ENCODE measurements at places on chromosomes 1 and 21.

GRCh38 chr1:204451352-204452124 lies 39.9 kb upstream of the PPP1R15B start:
- no peak for DNase-seq

- DNase-seq, result no peak
These were observed 242.4 kb upstream of the GREM2 start for GRCh38 chr1:240854367-240854766.

GRCh38 chr1:68331117-68331865 lies 99.0 kb upstream of the WLS start:
- DNase-seq, result no peak

GRCh38 chr1:210129092-210129491 lies 103.5 kb upstream of the SERTAD4 start:
- DNase-seq, result no peak

GRCh38 chr21:33078907-33079582 lies 9.1 kb downstream of the OLIG1 start:
- no peak for DNase-seq

DNA sequence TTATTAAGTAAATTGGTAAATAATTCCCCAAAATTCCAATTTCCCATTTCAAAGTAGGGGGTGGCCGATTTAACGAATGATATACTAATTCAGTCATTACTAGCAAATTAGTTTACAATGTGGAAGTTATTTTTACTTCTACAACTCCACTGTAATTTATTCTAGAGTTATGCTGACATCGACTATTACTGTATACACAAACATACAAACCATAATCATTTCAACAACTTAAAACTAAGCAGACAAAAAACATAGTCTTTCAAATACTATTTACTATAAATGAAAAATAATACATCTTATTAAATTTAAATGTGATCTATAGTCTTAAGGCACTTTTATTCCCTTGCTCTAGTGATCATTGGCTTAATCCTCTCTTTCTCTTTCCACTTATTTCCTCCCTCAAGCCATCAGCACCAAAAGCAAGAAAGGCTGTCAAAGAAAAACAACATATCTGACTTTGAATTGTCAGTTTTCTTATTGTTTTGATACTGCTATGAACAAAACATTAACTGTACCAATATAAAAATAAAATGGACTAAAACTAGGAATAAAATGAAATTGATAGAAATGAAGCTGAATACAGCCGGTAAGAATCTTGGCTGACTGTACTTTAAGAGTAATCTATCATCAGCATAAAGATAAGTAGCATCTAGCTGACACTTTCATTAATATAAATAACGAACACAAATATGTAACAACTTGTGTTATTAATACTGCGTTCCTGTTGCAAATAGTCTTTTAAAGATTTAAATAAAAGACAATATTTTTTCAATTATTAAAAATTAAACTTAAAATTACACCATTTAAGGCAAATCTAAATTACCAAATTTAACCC lies 4.1 kb downstream of the CDC42BPA start:
- no peak for DNase-seq

DNA sequence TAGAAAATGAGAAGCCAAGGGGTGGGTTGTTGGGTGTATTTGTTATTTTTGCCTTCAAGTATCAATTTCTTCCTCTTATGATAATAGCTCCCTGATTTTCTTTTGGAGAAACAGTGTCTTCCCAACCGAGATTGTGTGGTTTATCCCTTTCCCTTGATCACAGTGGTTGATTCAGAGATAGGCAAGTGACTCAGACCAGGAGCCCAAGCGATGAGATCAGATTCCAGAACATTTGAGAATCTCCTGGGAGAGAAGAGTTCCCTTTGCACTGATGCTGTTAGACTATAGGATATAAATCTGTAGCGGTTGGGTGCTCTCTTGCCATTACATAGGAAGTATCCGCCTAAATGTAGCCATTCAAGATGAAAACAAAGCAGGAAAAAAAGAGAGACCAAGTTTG lies 90.1 kb upstream of the WDR26 start:
- DNase-seq, result no peak

DNA sequence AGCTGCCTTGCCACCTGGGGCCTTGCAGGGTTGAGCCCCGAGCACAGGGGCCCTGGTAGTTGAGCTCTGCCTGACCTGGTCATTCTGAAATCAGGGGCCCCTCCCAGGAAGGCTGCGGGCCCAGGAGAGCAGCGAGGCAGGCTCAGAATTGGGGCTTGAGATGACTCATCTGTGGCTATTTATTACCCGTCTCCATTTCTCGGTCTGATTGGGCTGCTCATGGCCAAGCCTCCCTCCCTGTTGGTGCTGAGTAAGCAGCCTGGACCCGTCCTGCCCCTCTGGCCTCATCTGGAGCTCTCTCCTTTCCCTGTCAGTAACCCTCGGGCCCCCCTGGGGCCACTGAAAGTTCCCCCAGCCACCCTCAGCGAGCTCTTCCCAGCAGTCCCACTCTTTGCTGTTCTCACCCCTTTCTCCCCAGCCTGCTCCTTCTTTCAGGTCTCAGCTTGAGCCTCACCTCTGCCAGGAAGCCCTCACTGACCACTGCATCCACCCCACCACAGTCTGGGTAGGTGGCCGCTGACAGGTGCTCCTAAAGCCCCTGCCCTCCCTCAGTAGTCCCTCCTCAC lies 11.0 kb upstream of the TNFRSF8 start:
- no peak for DNase-seq

- no peak for DNase-seq
These were observed 199.5 kb downstream of the LRRIQ3 start for GRCh38 chr1:73998348-73998959.

DNA sequence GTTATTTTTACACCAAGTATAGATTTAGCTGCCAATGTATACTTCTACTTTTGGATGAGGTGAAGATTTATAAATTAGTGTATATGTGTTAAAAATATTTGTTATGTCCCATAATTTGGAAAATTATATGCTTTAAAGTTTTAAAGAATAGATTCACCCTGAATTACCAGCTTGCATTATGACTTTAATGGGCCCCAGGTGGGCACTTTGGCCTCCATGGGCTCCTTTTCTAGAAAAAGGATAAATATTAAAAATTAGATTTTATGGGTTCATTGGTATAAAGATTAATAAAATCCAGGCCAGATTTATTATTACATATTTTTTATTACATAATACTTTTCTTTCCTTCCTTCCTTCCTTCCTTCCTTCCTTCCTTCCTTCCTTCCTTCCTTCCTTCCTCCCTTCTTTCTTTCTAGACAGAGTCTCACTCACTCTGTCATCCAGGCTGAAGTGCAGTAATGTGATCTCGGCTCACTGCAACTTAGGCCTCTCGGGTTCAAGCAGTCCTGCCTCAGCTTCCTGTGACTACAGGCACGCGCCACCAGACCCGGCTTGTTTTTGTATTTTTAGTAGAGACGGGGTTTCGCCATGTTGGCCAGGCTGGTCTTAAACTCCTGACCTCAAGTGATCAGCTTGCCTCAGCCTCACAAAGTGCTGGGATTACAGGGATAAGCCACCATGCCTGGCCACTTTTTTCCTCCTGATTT lies 21.9 kb downstream of the KMO start:
- no peak for DNase-seq

- no peak for DNase-seq
These were observed 44.6 kb upstream of the MPZL1 start for GRCh38 chr1:167676916-167677848.

DNA sequence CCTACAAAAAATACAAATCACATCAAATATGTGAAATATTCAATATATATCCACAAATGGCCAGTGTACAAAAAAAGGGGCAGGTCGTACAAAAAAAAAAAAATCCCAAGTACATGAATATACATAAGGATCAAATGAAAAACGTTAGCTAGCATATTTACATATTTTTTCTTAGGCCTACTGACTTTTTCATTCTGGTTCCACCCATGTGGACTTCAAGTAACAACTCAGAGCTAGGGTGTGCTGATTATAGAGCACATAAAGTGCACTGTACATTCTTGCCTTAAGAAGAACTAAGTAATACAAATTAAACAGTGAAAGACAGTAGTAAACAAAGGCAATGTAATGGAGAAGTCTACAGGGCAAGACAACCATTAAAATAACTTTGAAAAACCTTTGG lies 297.0 kb downstream of the AKT3 start:
- no peak for DNase-seq

GRCh38 chr21:36347962-36348328 lies 27.9 kb downstream of the MORC3 start:
- no peak for DNase-seq

DNA sequence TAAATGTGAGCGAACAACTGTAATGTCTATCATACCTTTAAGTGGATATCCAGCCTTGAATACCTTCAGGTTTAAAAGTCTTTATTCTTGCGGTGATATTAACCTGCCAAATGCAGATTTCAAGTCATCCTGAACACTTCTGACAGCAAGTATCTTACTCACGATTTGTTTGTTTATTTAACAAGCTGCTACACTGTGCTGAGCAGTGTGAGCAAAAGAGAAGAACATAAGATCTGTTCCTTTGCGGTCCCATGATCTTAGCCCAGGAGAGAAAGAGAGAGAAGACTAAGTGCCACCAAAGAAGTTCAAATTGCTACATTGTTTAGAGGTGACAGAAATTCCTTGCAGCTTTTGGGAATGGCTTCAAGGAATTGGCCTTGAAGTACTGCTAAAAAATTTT lies 9.5 kb upstream of the IL24 start:
- DNase-seq, result no peak

GRCh38 chr1:177884479-177885021 lies 85.3 kb downstream of the SEC16B start:
- no peak for DNase-seq

GRCh38 chr1:25642574-25643108 lies 26.1 kb downstream of the MAN1C1 start:
- peak; percentile 81 for DNase-seq

DNA sequence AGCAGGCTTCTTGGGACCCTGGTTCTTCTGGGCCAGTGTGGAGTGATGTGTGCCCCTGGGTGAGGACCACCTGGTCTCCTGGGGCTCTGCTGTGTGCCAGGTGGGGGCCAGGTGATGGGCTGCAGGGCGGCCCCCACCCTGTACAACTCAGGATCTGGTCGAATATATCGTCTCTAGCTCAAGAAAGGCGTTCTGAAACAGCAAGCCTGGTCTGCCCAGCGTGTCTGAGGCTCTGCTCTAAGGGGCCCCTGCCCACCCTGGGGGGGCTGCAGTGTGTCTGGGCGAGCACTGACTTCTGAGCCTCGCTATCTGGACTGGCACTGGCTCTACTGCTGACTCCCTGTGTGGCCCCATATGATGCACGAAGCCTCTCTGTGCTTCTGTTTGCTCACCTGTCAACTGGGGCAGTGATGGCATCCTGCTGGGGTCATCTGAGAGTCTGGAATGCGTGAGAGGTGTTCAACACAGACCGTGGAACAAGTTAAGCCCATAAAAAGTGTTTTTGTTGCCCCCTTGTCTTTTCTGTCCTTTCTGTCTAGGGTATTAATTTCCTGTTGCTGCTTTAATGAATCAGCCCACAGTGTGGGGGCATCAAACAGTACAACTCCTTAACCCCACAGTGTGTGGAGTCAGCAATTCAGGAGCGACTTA lies 56.0 kb upstream of the TRAPPC10 start:
- no peak for DNase-seq

DNA sequence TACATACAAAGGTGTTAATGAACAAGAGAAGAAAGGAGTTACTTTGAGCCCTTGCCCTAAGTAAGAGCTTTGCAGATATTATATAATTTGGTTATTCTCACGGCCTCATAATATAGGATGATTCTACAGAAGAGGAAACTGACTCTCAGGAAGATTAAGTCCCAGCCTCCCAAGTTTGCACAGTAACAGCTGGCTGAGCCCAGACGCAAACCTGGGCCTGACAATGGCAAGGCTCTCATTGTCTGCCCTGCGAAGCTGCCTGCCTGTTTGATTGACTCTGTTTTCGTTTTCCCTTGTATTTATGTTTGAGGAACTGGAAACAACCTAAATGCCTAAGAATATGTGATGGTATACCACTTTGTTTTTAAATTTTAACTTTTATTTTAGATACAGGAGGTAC lies 76.2 kb upstream of the PGBD5 start:
- DNase-seq, result no peak

DNA sequence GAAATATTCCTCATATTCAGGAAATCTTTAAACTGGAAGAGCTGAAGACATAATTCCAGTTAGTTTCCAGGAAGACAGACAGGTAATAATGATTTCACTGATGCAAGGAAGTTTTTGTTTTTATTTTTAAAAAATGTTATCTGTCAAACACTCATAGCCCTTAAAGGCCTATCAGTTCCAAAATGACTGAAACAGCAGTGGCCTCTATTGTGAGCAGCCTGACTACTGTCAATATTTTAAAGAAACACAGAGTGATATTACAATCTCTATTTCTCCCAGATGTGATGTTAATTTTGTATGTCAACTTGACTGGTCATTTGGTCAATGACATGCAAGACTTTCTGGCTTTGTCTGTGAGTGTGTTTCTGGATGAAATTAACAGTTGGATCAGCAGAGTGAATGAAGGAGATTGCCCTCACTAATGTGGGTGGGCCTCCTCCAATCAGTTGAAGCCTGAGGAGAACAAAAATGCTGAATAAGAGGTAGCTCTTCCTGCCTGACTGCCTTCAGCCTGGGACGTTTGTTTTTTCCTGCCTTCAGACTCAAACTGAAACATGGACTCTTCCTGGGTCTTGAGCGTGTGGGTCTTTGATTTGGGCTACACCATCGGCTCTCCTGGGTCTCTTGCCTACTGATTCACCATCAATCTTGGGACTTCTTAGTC lies 31.3 kb upstream of the SLC30A10 start:
- no peak for DNase-seq

DNA sequence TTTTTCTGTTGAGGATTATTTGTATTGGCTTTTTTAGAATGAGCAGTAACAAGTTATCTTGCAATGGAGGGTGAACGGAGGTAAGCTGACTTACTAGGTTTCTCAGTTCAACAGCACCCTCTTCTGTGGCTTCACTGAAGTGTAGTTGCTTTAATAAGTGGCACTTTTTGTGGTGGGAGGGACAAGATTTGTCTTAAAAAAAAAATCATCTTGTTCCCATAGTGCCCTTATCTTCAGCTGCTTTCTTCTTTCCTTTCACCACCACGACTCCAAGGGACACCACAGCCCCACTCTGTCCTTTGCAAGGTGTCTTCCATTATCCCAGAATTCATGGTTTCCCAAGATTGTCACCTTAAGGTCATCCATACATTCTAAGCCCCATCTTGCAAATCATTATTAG lies 92.9 kb downstream of the PIGK start:
- DNase-seq, result peak; percentile 18

- DNase-seq, result no peak
These were observed 197.4 kb downstream of the FGGY start for GRCh38 chr1:59494145-59494833.

DNA sequence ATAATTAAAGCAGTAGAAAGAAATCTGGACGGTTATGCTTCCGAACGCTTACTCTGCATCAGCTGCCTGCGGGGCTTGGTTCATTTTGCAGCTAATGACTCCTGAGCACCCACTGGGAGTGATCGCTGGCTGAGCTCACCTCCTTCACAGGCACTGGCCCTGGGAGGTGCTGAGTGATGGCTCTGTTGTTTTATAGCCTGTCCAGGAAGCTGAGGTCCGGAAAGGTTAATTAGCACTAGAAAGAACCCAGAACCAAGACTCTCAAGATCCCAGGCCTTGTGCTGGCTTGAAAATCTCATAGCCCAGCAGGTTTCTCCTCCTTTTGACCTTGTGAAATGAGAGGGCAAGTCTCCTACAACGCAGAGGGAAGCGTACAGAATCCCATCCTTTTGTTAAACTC lies 226.2 kb downstream of the AJAP1 start:
- DNase-seq, result no peak

GRCh38 chr1:230746617-230747016 lies 571 bp upstream of the CAPN9 start:
- DNase-seq, result no peak

- no peak for DNase-seq
These were observed 586.3 kb downstream of the PLA2G4A start for GRCh38 chr1:187415065-187415464.
